Naive B cell (primary cell): ENCODE measurements at places on chromosomes 1 and 21.

GRCh38 chr1:39826583-39826982, 37.9 kb upstream of the BMP8B start:
- no peak for DNase-seq

DNA sequence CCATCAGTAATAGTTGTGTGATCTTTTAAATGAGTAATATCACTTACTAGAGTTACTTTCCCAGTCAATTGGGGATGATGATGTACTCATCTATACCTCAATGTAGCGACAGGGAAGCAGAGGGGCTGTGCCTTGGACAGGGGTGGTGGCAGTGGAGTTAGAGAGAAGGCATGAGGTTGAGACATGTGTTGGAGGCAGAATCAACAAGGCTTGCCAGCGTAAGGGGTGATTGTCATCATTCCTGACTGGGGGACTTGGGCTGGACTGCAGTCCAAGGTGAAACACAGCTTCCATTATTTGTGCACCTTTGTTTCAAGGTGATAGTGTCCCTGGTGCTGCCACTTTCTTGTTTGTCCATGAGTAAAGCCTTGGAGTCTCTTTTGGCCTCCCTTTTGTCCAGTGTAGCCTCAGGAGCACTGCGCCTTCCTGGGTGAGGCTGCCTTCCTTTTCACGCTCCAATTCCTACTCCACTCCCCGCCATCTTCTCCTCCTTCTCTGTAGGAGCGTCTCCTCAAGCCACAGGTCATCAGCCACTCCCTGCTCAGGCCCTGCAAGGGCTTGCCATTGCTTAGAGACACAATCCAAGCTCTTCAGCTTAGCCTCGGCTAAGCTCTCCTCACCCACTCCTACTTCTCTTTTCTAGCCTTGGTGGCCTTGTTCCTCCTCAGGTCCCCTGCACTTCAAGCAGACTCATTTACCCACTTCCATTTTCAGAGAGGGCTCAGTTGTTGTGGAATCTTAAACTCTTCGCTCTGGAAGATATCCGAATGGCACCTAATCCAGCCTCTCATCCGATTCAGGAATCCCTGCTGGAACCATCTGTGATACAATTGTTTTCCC, 77.6 kb upstream of the CD34 start:
- DNase-seq = no peak

GRCh38 chr21:44466996-44467858, 11.9 kb downstream of the LRRC3 start:
- no peak for DNase-seq

DNA sequence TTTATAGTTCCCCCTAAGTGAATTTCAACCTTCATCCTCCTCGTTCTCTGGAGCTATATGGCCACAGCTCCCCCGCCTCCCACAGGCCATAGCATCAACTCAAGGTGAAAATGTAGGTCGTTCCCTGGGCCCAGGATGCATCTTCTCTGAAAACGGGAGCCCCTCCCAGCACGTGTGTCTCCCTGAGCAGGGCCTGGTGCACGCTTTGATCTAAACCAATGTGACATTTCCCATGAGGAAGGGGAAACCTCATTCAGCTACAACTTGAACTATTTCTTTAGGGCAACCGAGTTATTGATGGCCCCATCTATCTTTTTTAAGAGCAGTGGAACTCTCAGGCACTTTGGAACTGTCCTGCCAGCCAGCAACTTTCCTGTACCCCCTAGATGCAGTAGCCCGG, 57.8 kb upstream of the BACE2 start:
- DNase-seq = no peak

DNA sequence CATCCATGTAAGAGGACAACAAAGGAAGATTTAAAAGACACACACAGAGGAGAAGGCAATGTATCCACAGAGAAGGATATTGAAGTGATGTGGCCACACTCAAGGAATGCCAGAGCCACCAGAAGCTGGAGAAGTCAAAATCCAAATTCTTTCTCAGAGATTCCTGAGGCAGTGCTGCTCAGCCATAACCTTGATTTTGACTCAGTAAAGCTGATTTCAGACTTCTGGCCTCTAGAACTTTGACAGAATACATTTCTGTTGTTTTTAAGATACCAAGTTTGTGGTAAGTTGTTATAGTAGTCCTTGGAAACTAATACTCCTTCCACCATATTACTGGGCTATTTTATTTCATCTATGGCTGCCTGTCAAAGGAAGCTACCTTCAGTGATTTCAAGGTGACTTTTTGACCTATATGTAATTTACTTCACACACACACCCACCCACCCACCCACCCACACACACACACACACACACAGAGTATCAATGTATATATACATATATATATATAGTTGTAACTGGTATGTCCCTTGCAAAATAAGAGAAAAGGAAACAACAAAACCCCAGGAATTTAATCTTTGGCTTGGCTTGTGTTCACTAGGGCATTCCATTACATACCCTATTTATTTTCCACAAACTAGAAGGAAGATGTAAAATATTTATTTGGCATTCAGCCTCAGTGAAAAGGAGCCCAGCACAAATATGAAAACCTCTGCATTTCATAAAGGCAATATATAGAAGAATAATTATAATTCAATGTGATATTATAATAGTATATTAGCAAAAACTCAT, 142.1 kb upstream of the PTGFR start:
- no peak for DNase-seq

DNA sequence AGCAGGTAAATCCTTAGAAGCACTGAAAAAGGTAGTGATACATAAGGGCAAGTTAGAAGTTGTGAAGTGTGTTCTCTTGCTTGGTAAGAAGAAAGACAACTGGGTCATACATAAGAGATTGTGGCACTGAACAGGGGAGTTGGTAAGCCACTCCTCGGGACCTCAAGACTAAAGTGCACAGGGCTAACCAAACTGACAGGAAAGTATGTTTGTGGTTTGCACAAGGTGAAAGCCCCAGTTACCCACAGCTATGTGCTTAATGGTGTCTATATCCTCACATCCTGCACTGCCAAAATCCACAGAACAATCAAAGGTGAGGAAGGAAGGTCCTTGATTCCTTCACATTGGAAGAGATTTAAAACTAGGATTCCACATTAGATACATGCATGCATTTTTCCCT, 276.5 kb downstream of the DNM3 start:
- DNase-seq = no peak

GRCh38 chr1:8093221-8093980, 67.3 kb upstream of the ERRFI1 start:
- no peak for DNase-seq

GRCh38 chr1:71106658-71107322, 26.0 kb upstream of the ZRANB2 start:
- DNase-seq = no peak

- no peak for DNase-seq
These were observed 418.9 kb upstream of the PRMT6 start for GRCh38 chr1:106637566-106637965.

GRCh38 chr1:33270808-33271465, 14.6 kb downstream of the ZNF362 start:
- no peak for DNase-seq

DNA sequence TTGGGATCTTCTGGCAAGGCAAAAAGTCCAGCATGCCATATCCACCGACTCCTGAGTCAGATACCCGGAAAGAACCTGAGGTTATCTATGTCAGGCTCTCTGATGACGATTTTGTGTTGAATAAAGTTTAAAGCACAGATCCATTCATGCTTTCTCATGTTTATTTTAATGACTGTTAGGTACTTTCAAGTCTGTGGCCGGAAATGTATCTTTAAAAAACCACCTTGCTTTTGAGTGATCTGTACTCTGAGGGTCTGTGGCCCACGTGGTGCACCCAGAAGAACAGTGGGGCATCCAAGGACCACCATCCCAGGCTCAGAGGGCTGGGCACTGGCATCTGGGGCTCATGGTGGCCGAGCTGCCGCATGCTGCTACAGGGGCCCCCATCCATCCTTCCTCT, 30.1 kb upstream of the VASH2 start:
- DNase-seq = no peak

- DNase-seq = no peak
These were observed 11.2 kb downstream of the CD84 start for GRCh38 chr1:160567858-160568682.
